ENCODE measurements at places on chromosomes 6 and 20. TPM values are rescaled to one million over a fixed set of nuclear protein-coding genes. Genes with fewer than 3 reads are reported as not detected.

The NKX2-2 gene
- total RNA-seq = not detected

The MMP24 gene
- not detected for total RNA-seq

The PNLDC1 gene
- 0.71 TPM for total RNA-seq

The COL9A3 gene
- total RNA-seq = 98.6 TPM

The RNF114 gene
- total RNA-seq = 86.0 TPM

The POM121L2 gene
- total RNA-seq = not detected

DNA sequence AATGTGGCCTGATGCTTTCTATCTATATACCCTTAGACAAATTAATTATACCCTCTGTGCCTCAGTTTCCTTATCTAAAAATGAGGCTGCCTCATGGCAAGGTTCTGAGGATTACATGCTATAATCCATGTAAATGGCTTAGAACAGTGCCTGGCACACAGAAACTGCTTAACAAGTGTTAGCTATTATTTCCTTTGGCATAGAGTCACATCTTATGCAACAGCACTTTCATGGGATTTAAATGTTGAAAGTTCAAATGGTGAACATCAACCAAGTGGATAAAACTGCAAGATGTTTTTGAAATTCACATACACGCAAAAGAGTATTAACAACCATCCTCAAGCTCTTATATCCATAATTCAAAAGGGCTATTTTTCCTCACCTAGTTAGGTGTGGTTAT lies 202.8 kb upstream of the JAG1 start:
- DNase-seq = no peak

- no peak for DNase-seq
Observed at GRCh38 chr20:44111712-44112335, 75.2 kb downstream of the JPH2 start.

GRCh38 chr6:35218021-35218420 lies 4.3 kb downstream of the SCUBE3 start:
- no peak for DNase-seq

DNA sequence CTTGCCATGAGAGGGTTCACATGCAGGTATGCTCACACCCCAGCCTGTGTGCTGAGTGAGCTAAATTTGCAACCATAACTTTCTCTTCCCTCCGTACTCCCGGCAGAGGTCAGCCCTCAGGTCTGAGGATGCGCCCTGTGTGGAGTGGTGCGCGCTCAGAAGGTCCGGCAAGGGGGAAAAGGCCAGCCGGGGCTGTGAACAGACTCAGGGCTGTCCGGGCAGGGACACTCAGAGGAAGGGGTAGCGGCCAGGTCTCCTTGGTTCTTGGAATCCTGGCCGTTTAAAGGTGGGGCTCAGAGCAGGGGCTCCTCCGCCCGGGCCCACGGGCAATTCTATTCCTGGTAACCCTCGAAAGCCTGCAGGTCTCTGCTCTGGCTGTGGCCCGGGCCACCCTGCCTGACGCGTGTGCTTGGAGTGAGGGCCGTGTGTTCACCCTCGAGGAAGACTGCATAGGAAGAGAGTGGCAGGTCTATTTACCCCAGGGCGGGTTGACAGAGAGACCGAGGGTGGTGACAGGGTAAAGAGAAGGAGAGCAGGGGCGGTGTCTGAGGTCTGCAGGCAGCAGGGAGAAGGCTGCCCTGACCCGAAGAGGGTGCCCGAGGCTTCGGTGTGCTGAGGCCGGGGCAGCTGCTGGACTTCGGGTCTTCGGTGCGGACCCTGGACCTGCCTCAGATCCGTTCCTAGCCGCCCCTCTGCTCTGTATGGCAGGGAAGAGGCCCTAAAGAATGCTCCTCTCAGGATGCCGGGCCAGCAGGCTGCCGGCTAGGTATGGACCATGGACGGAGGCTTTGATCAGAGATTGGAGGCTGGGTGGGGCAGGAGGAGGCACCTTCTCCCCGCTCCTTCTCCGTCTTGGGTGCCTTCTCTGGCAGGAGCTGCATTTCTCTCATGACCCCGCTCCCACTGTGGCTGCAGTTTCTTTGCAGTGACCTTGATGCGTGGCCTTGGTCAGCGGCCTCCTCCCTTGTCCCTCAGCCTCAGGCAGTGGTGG lies 131.1 kb upstream of the ARMC2 start:
- DNase-seq = no peak

DNA sequence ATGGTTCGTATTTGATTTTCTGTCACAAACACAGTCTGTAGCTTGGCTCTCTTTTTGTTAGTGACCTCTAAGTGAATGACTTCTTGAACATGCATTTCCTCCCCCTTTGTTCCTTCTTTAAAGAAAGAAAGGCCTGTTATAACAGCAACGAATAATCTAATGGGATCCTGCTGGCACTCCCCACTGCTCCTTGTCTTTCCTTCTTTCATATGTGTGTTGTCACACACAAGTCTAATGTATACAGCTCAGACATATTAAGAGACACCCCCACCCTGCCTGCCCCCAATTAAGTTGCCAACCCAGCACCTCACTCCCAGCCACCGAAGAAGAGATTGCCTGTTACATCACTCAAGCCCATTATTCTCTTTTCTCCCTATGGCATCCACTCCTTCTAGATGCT lies 4.9 kb upstream of the SAMD5 start:
- DNase-seq = no peak

DNA sequence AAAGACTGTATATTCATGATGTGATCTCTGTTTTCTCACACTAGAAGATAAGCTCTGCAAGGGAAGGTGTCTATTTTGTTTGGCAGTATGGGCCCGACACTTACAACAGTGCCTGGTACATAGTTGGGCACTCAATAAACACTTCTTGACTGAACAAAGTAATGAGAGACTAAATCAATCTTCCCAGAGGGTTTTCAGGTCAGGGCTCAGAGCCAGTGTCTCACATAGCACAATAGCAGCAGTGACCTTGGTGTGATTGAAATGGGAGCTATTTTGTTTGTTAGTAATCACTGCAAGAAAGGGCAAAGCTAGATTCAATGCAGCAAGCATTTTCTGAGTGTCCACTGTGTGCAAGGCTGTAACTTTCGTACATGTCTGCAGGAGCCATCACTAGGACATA lies 26.4 kb upstream of the GCM1 start:
- no peak for DNase-seq

GRCh38 chr6:37882724-37883413 lies 63.3 kb downstream of the ZFAND3 start:
- DNase-seq = no peak

- no peak for DNase-seq
Observed at GRCh38 chr6:147201885-147202515, 2.2 kb upstream of the STXBP5 start.

DNA sequence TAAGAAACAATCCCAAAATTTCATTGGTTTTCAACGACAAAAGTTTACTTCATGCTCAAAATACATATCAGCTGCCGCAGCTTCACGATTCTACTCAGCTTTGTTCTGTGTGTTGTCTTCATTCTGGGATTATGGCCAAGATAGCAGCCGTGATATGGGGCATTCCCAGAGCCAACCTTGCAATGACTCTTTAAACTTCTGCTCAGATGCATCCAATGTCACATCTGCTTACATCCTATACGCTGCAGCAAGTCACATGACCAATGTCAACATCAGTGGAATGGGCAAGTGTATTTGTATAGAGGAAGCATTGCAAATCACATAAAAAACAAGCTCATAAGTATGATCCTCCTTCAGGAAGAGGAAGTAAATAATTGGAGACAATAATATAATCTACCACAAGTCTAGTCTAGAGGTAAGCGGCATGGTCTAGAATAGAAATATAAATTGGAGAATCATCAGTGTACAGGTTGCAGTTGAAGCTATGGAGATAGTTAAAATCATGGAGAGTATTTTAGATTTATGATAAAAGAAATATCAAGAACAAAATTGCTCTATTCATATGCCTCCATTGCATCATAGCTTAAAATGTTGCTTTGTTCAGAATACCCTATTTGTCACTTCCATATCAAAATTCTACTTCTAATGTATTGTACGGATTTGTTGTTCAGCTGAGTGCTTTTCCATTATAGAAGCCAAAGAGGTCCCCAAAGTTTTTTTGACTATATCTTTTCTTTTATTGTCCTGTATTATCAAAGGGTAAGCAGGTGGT lies 7.2 kb upstream of the C6orf141 start:
- no peak for DNase-seq

GRCh38 chr6:126385536-126385935 lies 45.6 kb downstream of the CENPW start:
- DNase-seq = no peak

GRCh38 chr20:17014756-17015366 lies 212.0 kb upstream of the PCSK2 start:
- DNase-seq = no peak

DNA sequence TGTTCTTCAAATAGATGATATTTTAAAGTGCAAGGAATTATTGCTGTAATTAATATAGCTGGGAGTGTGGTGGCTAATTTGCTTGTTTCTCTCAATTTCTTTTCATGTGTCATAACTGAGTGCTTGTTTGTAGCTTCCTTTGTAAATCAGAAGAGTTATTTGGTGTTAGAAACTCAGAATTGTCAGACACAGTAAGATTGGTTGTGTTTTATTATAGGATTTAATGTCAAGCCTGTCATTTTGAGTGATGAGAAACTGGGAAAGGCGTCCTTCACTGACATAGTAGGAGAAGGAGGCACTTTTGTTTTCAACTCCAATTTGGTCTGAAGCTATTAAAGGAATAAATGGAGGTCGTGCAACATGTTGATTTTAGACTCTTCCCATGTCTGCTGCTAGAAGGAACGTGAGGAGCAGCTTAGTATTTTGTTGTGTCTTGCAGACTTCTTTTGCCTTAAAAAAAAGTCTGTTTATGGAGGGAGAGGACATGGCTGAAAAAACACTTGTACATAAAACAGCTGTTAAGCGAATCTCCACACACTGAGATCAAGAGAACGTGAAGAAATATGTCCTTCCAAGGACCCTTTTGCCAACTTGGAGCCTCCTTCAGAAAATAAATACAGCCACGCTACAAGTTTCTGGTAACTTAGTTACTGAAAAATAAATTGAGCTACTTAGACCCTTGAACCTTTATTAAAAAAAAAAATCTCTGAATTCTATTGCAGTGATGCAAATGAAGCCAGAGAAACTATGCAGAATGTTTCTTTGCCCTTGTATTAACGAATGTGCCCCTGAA lies 59.5 kb downstream of the BMP6 start:
- no peak for DNase-seq

DNA sequence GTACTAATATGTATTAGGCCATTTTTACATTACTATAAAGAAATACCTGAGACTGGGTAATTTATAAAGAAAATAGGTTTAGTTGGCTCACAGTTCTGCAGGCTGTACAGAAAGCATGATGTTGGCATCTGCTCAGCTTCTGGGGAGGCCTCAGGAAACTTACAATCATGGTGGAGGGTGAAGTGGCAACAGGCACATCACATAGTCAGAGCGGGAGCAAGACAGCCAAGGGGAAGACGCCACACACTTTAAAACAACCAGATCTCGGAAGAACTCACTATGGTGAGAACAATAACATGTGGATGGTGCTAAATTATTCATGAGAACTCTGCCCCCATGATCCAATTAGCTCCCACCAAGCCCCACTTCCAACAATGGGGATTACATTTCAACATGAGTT lies 41.3 kb upstream of the CEP162 start:
- DNase-seq = no peak

DNA sequence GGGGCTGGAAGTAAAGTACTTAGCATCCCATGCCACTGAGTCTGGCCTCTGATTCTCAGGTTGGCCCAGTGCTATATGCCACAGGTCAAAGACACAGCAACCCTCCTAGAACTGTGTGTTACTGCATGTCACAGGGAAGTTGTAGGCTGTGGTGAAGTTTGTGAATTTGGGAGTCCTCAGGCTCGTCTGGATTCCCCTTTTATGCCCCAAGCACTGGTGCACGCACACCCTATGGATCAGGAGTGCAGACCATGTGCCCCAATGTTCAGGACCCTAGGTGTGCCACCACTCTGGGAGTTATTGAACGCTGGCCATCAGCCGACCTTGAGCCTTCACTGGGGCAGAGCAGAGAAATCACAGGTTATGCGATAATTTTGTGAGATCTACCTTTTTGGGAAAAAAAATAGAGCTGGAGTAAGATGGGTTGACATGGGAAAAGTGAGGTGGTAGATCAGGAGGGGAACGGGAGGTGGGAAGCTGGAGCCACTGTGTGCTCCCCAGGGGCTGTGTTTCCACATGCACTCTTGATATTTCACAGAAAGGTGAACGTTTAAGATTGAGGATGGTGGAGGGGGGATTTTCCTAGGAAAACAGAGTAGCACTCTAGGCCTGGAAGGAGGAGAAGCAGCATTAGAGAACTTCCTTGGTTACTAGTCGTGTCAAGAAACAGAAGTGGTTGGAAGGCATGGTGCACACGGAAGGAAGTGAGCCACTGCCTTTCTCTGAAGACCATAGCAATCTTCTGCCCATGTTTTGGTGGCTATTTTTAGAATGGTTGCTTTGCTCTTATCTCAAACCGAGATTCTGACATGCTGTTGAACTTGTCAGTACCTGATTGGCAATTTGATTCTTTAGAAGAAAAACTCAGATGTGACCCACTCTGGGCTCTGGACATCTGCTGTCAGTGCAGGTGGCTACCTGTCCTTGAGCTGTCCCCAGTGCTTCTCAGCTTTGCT lies 44.1 kb downstream of the DUSP22 start:
- DNase-seq = peak; percentile 80

DNA sequence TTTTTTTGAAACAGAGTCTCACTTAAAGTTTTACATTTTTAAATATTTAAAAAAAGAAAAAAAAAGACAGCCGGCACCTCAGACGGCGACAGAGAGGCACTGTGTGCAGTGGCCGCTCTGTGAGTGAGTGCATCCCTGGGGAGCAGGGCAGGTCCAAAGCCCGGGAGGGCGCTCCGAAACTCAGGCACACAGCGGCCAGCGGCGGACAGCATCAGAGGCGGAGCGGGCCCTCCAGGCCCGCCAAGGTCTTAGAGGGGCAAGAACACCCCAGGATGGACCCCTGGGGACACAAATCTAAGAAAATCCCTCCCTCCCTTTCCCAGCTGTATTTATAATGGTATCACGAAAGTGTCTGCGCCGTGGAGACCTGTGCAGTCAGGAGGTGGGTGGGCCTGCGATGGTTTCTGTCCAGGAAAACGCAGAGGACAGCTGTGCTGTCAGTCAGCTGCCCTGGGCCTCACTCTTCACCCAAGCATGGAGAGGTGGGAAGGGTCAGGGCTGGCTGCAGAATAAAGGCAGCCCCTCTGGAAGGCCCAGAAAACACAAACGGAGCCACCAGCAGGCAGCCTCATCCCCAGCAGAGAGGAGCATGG lies 43.8 kb downstream of the TAF4 start:
- no peak for DNase-seq

DNA sequence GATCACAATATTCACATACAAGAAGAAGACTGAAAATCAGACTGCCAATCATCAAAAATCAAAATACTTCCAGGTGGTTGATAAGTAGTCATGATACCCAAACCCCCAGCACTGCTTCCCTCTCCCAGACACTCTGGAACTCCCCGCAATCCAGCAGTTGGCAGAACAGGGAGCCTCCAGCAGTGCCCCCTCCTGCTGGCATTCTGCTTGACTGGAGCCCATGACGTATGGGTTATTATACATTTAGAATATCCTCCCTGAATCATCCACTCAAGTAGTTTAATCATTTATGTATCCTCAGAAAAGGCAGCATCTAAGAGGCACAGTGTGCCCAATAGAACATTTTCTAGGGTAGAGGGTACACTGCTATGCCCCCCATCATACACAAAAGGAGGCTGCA lies 9.3 kb upstream of the OGFRL1 start:
- no peak for DNase-seq

- no peak for DNase-seq
Observed at GRCh38 chr6:7866526-7866925, 44.1 kb downstream of the TXNDC5 start.

Measured in B cell (primary cell).